ENCODE measurements at places on chromosomes 5 and 9.

DNA sequence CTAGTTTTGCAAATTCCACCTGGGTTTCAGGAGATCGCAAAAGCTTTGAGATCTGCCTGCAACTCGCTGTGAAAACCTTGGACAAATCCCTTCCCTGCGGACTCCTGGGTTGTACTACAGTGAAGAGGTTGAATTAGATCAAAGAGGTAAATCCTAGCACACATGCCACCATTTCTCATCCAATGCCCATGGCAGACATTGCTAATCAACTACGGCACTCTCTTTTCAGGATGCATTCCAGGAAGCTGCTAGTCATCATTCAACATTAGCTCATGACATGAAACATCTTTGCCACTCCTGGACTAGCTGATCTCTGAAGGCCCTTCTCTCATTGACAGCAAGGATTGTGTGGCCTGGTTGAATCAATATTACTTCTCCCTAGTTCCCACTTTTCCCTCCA is 46.1 kb downstream of the PCDH1 start:
- no peak for DNase-seq

DNA sequence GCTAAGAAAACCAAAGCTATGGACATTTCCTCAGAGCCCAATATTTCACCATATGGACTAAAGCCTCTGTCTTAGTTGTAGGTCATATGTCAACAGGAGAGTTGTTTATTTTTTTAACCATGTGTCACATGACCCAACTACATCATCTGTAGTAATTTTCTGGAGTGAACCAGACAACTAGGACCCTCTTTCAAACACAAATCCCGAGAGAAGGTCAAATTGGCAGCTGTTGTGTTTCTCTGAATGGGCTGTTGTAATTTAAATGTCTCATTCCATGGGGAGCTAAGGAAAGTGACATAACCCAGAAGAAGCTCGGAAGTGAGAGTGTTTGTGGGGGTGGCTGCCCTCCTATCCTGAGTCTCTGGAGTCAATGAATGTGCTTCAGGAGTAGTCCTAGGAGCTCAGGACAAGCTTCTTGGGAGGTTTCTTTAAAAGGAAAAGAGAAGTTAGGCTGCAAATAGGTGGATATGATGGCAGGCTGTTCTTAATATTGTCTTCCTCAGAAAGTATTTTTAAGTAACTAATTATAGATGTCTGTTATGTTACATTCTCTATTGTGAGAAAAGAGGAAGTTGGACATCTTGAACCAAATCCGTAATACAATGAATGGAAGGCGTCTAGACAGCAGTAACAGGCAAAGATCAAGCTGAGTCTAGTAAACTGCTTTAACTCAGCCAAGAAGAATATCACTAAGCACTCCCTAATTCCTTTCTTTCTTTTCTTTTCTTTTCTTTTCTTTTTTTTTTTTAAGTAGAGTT is 50.1 kb downstream of the TMEM167A start:
- no peak for DNase-seq

DNA sequence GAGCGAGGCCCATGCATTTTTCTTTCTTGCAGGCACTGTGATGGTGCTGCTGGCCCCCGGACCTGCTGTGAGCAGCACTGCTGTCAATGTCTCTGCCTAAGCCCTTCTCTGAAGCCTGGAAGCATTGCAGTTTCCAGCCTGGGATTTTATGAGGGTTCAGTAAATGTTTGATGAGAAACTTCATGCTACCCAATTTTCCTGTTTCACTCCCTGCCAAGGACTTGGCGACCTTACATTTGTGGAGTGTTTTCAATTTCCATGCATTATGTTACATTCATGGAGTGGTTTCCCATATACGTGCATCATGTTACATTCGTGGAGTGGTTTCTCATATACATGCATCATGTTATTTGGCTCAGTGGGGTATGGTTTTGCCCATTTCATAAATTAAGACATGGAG is 90.7 kb upstream of the PTCH1 start:
- DNase-seq: no peak

GRCh38 chr9:121690316-121690715 is 38.9 kb downstream of the DAB2IP start:
- no peak for DNase-seq

- no peak for DNase-seq
Observed at GRCh38 chr5:143152445-143152844, 251.0 kb downstream of the NR3C1 start.

- no peak for DNase-seq
Observed at GRCh38 chr5:79488775-79489174, 25.2 kb downstream of the HOMER1 start.

DNA sequence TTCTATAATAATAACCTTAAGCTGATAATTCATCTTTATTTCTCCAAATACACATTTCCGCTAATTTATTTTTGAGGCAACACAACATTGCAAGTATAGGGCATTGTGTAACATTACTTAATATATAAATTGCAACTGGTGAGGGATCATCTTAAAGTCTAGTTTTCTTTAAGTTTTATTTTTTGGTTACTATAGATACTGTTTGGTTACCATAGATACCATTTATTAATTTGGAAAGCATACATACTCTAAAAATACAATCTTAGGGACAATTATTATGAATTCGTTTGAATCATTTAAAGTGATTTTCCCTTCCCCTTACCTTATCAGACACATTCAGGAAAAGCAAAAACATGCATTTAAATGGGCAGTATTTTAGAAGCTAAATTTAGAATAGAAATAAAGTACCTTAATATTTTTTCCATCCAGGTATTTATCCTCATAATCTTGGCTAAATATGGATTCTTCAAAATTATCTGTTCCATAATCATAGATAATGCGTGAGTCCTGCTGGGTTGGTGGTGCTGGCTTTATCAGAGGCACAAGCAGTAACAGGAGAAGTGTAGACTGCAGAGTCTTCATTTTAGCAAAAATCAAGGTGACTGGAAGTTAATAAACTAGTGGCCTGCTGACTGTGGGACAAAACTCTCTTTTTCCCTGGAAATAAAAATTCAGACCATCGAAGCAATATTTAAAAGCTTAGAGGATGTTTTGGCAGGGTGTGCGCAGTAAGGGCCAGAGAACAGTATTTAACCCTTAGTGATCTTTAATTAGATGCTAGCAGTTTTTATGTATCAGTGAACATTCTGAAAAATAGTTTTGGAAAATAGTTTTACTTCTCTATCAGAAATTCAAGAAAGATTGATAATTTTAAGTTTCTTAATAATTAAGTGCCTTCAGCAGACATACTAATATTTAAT is 1.3 kb downstream of the OGN start:
- DNase-seq: no peak

DNA sequence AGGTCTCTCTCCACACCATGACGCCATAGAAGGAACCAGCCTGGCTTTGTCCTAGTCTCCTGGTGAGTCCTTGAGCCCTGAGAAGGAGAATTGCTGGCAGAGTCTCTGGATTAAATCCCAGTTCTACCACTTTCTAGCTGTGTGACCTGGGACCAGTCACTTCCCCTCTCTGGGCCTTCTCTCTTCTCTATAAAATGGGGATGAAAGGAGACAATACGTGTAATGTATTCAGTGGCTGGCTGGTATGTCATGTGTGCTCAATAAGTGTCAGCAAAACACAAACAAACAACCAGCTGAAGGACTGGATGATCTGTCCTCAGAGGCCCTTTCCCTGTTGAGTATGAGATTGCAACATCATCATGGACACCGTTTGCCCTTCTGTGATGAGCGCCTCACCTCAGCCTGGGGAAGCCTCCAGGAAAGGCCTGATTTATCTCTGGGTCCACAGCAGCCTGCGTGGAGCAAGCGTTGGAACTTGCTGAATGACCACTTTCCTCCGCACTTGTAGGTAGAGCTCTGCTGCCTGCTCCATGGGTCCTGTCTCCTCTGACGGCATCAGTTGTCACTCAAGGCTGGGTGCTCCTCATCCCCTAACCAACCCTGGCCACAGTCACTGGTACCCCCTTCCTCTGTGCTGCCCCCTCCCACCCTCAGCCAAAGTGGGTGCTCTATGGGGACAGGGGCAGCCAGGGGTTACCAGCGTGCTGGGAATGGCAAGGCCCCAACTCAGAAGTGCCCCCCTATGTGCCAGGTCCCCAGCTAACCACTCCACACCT is 3.6 kb upstream of the NR5A1 start:
- no peak for DNase-seq

- DNase-seq: peak; percentile 80
Observed at GRCh38 chr5:158943057-158943456, 156.7 kb downstream of the EBF1 start.

DNA sequence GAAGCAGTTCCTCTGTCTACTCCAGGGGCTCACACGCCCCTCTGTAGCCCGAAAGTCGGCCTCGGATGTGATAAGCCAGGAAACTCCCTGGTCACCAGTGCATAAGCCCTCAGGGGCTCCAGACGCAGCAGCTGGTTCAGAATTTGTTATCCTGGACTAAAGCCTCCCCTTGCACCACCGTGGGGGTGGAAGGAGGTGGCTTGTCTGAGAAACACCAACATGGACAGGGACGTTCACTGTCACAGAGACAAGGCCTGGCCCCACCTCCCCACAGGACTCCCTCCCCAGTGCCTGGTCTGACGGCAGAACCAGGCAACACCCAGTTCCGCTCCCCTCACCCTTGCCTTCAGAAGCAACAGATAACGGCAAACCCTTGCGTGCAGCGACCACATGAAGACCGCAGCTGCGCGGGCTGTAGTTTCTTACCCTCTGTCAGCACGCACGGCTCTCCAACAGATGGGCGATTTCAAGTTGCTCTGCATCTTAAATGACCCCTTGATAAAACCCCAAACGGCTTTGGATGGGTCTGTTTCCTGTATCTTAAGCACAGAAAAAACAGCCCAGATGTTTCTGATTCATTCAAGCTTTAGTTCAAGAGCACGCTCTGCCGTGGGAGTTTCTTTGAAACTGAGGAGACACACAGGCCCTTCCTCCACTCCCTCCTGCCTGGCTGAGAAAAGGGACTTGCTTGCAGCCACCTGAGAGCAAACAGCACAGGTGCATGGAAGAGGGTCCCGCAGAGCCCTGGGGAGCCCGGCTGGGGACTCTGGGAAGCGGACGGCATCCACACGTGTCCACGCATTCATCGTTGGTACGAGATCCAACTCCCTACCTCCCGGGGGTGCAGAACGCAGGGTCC is 44.7 kb upstream of the NKD2 start:
- DNase-seq: no peak

DNA sequence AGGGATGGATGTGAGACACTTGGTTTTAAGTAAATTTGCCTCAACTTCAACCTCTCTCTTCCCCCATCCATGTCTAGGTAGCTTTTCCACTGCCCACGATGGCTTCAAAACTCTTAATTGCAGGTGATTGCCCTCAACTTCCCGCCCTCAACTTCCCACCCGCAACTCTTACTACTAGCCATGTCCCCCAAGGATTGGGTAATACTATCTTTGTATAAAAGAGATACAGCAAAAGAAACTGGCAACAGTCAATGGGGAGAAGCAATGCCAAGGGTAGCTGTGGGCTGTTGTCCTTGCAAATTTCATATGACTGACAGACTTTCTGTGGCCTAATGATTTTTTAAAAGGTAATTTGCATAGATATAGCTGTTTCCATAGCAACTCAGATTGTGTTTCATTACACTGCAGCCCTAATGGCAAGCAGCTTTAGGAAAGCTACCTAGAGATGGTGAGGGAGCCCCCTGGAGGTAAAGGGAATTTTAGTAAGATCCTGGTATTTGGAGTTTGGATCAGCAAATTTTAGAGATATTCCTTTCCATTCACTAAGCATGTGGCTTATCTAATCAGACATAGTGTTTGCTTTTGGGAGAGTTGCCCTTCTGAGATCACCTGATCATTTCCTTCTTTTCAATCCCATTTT is 421.5 kb upstream of the DAP start:
- DNase-seq: peak; percentile 1

- no peak for DNase-seq
Observed at GRCh38 chr5:151886546-151887275, 37.9 kb downstream of the GLRA1 start.

GRCh38 chr5:173010547-173011464 is 27.2 kb downstream of the ATP6V0E1 start:
- DNase-seq: peak; percentile 24

DNA sequence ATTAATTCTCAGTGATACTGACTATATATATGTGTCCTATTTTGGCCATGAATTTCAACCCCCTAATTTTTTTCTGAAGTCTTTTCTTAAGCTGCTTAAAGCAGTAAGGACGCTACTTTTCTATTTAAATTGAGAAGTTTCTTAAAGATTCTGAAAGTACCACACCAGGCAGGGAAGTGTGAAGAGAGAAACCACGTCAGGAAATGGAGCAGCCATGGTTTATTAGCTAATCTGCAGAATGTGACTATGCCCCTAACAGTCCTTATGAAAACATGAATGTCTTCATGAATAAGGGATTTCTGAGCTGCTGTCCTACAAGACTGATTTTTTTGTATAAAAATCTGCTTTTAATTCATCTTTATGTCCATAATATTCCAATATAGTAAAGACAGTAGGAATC is 1724.3 kb upstream of the C9orf72 start:
- DNase-seq: no peak

- DNase-seq: no peak
Observed at GRCh38 chr5:64570395-64570996, 64.7 kb downstream of the RGS7BP start.

DNA sequence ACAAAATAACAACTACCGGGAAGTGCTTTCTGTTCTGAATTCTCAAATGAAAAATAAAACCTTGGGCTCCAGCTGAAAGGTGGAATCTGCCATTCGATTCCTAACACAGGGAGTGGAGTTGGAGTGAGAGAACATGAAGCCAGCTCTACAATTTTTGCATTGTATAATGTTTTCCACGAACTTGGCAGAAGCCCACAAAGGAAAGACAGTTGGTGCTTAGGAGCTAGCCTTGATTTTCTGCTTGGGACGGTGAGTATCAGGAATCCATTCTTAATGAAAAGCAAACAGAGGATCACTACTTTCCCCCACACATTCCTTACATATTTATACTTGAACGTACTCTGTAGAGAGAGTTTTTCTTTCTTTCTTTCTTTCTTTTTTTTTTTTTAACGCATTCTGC is 74.2 kb upstream of the FBXL7 start:
- no peak for DNase-seq

GRCh38 chr5:15441433-15442192 is 58.4 kb upstream of the FBXL7 start:
- DNase-seq: no peak

DNA sequence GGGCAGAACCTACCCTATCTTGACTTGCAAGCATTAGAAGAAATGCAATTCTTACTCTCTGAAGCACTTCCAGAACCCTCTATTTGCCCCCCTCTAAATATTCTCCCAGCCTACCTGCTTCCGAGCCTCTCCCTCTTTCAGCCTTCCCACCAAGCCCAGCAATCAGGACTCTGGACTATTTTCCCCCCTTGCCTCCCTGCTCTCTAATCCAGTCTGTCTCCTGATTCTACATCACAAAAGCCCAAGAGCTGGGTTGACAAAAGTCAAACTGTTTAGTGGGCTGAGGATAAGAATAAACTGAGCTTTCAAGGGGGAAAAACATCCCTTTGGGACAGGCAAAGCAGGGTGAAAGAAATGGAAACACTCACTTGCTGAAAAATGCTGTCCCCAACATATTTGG is 123.2 kb upstream of the KIF2A start:
- no peak for DNase-seq

- peak; percentile 90 for DNase-seq
Observed at GRCh38 chr9:115650768-115651167, 502.8 kb upstream of the PAPPA start.

GRCh38 chr5:149750596-149750995 is 20.5 kb downstream of the PPARGC1B start:
- no peak for DNase-seq

GRCh38 chr5:163033656-163034055 is 403.7 kb upstream of the CCNG1 start:
- DNase-seq: no peak

- DNase-seq: peak; percentile 21
Observed at GRCh38 chr5:116068028-116068632, 16.7 kb upstream of the COMMD10 start.

Measured in GM04504 (cell line).